ENCODE measurements at places on chromosomes 2 and 18.

- no peak for DNase-seq
Measured at GRCh38 chr18:59057969-59058368, 81.7 kb upstream of the SEC11C start.

DNA sequence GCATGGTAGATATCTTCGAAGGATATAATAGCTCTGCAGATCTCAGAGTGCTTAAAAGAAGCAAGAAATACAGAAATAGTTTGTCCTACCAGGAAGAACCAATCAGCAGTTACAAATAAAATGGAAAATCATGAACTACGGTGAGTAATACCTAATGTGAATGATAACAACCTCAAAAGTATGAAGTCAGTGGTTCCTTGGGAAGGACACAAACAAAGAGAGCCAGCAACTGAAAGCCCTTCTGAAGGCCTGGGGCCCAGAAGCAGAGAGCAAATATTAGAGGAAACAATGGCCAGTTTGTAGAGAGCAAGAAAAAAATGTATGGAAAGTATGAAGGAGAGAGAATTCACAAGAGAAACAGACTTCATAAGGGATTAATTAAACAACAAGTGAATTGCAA lies 226.8 kb upstream of the CHST9 start:
- no peak for DNase-seq

DNA sequence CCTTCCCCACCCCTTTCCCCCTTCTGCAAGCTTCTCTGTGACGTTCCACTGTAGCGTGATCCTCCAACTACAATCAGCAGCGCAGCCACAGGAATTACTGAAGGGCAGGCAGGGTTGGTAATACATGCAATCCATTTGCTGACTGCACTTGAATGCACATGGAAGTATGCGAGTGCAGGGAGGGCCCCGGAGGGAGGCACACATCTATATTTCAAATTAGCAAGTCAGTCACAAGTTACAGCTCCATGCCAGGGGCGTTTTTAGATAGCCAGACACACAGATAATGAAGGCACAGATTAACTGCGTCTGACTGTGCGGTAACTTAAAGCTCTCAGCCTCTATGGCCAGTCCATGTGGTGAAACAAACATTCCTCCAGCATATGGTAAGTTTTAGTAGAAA lies 209.2 kb upstream of the GATA6 start:
- no peak for DNase-seq

DNA sequence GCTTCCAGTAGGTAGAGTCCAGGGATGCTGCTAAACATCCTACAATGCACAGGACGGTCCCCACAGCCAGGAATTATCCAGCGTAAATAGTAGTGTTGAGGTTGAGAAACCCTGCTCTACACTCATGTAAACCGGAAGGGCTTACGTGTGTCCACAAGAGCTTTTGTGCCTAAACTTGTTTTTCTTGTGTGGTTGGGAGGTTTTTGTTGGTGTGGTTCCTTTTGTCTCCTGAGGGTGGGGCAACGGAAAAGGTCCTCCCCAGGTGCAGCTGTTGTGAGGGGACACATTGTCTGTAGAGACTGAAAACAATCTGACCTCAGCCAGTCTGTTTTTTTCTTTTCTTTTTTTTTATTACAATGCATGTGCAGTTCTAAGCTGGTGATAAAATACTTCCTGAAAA lies 72.7 kb upstream of the MGAT5 start:
- DNase-seq = peak; percentile 26

GRCh38 chr2:17576802-17577201 lies 36.3 kb downstream of the VSNL1 start:
- DNase-seq = no peak

DNA sequence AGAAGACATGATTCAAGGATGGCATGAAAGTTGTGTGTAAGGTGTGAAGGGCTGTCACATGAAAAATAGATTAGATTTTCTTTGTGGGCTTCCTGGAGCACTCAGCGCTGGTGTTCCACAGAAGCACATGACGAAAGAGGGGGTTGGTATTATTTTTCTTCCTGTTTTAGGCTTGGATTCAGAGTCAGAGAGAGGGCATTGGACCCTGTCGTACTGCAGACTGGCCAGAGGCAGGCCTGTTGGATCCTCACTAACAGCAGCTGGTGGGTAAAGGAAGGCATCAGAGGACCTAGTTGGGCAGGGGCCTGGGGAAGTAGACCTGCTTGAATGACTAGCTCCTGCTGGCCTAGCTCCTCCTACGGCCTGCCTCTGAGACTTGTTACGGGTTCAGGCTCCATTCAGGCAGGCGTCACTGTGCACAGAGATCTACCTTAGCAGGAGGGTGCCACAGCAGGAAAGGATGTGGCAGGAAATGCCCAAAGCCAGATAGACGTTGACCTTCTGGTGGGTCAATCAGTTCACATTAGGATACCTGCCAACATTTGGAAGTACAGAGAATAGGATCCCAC lies 13.1 kb downstream of the CTLA4 start:
- DNase-seq = no peak

Data from urinary bladder (tissue), 4 donors.